WERI-Rb-1 (cell line): ENCODE measurements at places on chromosomes 2 and 18.

DNA sequence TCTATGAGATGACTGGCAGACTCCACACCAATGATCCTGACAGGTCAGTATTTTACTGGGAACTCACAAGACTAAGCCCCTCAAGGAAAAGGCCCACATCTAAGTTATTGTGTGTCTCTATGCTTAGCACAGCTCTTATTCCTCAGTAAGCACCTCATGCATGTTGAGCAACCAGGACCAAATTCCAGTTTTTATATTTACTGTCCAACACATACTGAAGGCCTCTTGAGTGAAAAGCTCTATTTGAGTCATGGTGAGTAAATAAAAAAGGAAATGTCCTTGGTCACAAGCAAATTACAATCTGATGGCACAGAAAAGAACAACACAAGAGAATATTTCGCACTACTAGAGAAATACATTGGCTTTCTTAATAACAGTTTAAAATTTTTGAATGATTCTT is 87.9 kb upstream of the ETAA1 start:
- DNase-seq, result no peak

DNA sequence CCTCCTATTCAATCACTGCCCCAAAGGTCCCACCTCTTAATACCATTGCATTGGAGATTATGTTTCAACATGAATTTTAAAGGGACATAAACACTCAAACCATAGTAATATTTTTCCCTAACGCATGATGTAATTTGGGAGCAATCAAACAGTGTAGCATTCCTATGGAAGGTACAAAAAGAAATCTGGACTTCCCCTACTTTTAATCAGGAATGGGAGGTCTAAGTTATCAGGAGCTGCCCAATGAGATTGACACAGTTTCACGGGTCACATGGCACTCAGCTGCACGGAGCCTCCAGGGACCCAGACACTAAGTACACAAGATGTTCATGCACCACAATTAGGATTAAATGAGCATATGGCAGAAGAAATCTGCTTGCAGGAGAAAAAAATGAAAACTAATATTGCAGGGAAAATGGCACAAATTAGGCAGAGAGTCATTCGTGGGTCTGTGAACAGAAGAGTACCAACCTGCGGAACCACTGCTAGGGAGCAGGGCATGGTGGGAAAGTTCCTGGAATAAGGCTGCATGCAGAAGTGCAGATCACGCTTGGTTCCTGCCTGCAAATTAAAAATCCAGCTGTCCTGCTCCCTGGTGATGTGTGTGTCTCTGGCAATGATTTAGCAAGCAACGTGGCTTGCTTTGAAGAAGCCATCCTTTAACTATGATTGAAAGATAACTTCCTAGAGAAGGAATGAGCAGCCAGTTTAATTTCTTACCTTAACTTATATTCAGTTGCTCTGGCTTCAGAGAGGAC is 326.6 kb upstream of the ID2 start:
- DNase-seq, result peak; percentile 28

GRCh38 chr2:127157651-127158485 is 50.9 kb upstream of the BIN1 start:
- DNase-seq, result peak; percentile 52

- DNase-seq, result no peak
Observed at GRCh38 chr2:6934758-6935651, 17.8 kb downstream of the RNF144A start.

DNA sequence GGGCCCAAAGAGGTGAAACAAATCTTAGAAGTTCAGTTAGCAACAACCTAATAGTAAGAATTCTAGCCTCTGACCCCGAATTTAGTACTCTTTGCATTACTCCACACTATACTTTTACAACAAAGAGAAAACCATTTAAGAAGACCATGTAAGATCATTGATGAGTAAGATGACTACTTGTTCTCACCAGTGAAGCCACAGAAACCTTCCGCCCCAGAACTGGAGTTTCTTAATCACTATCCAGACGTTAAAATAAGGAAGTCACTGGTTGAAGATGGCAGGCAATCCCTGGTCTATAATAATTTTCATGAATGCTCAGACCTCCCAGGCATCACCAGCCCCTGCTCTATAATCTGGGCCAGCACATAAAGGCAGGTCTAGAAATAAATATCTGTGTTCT is 95.0 kb downstream of the TMEM163 start:
- DNase-seq, result no peak

DNA sequence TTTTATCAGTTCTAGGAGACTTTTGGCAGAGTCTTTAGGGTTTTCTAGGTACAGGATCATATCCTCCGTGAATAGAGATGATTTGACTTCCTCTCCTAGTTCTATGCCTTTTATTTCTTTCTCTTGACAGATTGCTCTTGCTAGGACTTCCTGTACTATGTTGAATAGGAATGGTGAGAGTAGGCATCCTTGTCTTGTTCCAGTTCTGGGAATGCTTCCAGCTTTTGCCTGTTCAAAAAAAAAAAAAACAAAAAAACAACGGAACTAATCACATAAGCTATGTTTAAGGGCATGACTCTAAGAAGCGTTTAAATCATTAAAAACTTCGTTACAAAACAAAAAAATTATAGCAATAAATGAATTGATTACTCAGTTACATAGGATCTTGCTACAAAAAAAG is 145.7 kb downstream of the NUP35 start:
- DNase-seq, result no peak

- no peak for DNase-seq
Observed at GRCh38 chr18:59575995-59576394, 121.2 kb downstream of the CCBE1 start.

- no peak for DNase-seq
Observed at GRCh38 chr2:25255745-25256487, 85.8 kb downstream of the DNMT3A start.

GRCh38 chr2:30213326-30213725 is 18.0 kb upstream of the LBH start:
- DNase-seq, result no peak

DNA sequence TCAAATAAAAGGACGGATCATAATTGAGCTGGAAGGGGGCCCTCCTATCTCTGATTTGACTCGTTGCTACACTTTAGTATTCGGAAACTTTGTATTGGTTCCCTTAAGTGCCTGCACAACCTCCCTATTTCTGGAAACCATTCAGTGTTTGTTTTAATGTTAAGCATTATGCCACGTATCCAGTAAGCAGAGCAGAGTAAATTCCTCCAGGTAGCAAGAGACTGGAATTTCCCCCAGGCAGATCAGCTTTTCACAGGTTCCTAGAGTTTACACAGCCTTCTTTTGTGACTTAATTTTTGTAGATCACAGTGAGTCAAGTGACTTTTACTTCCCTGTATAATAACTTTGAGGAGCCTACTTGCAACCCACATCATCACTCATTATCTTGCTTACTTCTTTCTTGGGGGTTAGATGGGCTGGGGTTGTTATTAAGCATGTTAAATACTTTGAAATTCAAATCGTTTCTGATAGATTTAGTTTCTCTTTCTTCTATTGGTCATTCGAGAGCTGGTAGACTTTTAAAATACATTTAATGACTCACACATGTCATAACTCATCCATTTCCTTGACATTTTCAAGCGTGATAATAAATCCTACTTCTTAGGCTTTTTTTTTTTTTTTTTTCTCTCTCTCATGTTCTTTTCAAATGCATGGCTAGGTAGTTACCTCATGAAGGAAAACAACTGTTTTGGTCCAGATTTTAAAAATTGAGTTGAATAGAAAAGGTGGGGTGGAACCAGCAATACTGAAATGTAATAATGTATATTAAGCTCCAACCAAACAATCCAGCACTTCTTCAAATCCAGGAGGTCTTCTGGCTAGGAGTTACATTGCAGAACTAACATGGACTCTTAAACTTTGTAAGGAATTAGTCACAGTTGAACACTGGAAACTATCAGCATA is 219.3 kb downstream of the NEDD4L start:
- no peak for DNase-seq
